ENCODE measurements at places on chromosomes 5 and 9.

DNA sequence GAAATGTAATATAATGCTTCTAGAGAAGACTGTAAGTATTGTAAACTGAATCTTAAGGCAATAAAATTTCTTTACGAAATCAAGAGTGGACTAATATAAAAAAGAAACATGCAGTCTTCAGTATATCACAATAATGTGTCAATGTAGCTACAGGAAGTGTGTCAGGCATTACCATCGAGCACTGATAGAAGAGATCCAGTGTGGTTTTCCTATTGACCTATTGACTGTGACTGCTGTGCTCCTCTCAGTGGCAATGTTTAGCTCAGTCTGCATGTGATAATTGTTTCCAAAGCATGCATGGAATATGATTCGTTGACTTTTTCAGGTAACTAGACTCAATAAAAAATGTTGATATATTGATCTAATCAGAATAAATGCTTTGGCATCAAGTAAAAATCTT, 20.3 kb upstream of the PCSK1 start:
- DNase-seq, result no peak

- no peak for DNase-seq
These were observed 137.3 kb downstream of the PHF2 start for GRCh38 chr9:93713716-93714115.

GRCh38 chr5:177355868-177356168, 1.9 kb upstream of the RGS14 start:
- no peak for DNase-seq

DNA sequence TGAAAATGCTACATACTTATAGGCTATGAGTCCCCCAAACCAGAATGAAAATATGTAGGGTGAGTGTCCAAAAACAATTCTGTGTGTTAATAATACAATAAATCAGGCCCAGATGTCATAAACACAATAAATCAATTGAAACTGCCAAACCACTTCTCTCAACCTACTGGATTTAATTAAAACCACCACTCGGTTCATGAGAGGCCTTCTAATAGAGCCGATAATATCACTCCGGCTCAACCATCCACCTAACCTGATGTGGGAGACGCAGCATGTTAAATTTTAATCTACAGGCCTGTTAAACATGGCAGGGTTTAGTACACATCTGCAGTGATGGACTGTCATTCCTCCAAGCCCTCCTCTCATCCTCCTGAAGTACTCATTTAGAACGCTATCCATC, 734.5 kb upstream of the ZNF608 start:
- DNase-seq, result no peak

- DNase-seq, result no peak
These were observed 2.9 kb downstream of the B4GALT1 start for GRCh38 chr9:33164138-33164809.

DNA sequence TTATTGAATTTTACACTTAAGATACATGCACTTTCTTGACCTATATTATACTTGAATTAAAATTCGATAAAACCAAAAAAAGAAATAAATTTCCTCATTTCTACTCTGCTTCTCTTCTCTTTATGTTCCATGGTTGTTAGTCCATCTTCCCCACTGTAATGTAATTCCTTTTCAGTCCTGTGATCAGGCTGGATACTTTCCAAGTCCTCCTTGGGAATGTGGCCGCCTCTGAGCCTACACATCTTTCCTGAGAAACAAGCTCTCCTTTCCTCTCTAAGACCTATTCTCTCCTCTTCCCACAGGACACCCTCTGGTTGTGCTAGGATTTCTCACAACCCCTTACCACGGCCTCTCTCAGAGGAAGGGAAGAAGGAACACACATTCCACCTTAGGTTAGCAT, 285.1 kb downstream of the DNAH5 start:
- no peak for DNase-seq

DNA sequence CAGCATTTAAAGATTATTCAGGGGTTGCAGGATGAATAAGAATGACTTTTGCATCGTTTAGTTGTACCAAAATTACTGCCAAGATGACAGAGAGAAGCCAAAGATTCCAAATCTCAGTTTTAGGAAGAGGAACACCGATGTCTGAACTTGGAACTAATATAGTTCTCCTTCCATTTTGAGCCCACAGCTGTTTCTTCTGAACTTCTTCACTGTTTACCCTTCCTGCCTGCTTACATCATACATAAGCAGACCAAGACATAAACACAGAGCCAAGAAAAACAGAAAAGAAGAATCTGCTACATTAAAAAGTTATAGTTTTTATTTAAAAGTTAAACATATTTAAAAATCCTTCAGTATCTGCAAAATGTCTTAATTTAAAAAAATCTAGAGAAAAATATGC, 146.9 kb upstream of the RAPGEF1 start:
- no peak for DNase-seq

DNA sequence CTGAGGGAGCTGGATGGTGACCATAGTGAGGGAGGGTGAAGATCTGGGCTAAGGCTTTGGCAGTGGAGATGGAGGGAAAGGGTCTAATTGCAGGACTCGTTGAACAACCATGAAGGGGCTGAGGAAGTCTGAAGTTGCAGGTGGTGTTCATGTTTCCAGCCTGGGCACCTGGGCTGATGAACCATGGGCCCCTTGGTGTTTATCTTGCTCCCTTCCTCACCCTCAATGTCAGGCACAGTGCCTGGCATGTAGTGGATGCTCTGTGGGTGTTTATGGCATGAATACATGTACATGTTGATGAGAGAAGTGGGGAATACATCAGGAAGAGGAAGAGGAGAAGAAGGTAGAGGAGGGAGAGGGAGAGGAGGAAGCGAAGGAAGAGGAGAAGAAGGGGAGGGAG, 31.3 kb upstream of the COL15A1 start:
- DNase-seq, result no peak

DNA sequence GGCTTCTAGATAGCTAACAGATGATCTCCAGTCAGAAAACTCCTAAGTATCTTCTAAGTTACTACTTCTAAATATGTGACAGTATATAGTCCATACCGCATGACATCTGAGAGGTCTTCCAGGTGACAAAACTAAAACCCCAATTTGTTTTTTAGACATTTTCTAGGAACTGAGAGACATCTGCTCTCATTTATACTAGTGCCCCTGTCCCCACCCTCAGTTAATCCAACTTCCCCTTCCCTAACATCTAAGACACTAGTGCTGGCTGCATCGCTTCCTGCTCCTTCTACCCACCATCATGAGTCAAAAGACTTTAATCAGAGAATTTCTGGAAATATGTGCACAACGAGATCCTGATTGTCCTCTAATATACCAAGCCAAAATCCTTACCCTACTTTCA, 37.9 kb downstream of the FBXW11 start:
- DNase-seq, result no peak

DNA sequence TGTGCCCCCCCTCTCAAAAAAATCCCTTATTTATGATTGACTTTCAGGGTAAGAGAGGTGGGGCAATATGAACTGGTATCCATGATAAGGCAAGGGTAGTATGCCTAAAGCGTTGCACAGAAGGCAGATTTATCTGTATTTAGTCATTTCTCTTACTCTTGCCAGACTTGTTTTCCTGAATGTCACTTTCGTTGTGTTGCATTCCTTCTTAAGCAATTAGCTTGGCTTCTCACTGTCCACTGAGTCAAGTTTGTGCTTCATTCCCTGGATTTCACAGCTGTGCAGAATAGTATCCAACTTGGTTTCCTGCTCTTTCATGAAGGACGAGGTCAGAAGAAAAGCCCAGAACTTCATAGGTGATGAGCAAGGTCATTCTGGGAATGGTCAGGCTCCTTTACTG, 301.5 kb upstream of the ACTBL2 start:
- no peak for DNase-seq

GRCh38 chr5:100595812-100596173, 60.6 kb downstream of the FAM174A start:
- DNase-seq, result no peak

GRCh38 chr5:7756453-7756852, 94.5 kb downstream of the CFAP90 start:
- DNase-seq, result no peak

GRCh38 chr5:110441035-110441434, 285.4 kb downstream of the TMEM232 start:
- DNase-seq, result no peak

DNA sequence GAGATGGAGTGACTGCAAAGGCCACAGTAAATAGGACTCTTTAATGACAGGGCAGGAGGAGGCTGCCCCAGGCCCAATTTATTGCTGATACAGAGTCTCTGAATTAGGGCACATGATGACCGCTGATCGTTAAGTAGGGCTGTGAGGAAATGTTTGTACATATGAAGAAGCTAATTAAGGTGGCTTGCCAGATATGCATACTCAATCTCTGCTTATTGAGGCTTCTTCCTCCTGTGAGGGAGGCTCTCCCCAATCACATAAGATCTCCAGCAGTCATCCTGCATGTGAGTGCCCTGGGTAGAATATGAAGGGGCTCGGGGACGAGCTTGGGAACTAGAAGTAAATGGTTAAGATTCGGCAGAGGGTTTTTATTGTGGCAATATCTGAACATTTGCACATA, 8.2 kb upstream of the CD180 start:
- no peak for DNase-seq

GRCh38 chr5:152527358-152528052, 122.4 kb upstream of the NMUR2 start:
- no peak for DNase-seq

DNA sequence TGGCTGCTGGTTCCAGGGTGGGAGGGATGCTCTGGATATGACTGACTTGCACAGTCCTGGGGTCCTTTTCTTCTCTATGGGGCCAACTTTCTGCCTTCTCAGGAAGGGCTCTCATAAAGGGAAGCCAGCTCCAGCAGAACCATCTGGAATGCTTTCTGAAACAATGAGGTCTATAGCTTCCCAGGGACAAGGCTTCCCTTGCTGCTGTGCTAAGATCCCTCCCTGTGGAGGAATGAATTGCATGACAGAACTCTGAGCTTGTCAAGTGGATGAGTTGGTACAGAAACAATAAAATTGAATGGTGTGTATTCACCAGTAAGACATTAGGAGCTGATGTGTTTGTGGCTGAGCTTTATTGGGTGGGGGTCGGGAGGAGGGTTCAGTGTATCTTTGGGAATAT, 19.8 kb downstream of the CKMT2 start:
- DNase-seq, result no peak

DNA sequence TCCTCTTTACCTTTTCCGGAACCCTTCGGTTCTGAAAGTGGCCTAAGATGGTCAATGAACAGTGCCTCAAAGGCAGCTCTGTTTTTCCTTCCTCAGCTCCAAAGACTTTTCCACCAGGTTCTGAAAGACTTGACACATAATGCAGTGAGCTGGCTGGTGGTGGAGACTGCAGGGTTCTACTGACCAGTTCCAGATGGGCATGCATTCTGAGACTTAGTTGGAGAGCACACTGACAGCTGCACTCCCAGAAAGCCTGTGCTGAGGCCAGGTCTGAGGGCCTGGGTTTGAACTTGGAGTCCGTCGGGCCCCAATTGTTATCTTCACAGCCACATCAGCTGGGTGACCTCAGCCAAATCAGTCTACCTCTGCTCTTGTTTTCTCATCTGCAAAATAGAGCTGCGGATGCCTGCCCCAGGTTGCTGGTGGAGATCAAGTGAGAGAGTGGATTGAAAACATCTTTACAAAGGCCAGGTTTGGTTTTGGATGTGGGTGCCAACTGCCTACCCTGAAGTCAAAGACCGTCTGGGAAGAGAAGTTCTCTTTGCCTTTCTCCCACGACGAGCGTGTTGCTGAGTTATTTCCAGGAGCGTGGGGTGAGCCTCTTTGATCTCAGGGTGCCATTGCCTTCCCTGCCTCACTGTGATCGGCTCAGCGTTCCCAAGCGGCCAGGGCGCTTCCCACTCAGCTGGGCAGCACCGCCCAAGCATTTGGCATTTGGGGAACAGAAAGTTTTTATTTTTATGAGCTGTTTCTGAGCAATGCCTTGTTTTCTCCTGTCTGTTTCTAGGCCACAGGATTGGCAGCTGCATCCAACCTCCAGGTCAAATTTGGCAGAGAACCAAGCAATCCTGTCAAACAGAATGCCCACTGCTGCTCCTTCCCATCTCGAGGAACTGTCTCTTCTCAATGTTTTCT, 54.9 kb downstream of the RAD23B start:
- no peak for DNase-seq

GRCh38 chr5:137278476-137278875, 220.7 kb downstream of the SPOCK1 start:
- DNase-seq, result no peak

GRCh38 chr9:27627188-27627564, 53.9 kb upstream of the C9orf72 start:
- no peak for DNase-seq

DNA sequence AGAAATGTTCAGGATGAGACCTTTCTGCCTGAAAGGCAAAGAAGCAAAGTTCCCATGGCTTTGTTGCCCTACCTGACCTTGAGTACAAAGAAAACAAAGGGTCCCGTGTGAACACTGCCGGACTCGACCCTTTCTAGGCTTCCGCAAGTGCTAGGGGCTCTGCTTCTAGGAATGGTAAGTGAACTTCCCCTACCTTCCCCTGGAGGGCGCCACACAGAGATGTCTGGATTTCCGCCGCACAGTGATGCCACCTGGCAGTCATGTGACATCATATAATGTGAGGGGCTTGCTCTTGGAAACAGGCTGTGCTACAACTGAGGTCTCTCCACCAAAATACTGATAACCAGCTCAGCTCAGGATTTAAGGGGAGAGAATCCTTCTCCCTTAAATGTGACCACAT, 56.6 kb downstream of the HSD17B3 start:
- no peak for DNase-seq

DNA sequence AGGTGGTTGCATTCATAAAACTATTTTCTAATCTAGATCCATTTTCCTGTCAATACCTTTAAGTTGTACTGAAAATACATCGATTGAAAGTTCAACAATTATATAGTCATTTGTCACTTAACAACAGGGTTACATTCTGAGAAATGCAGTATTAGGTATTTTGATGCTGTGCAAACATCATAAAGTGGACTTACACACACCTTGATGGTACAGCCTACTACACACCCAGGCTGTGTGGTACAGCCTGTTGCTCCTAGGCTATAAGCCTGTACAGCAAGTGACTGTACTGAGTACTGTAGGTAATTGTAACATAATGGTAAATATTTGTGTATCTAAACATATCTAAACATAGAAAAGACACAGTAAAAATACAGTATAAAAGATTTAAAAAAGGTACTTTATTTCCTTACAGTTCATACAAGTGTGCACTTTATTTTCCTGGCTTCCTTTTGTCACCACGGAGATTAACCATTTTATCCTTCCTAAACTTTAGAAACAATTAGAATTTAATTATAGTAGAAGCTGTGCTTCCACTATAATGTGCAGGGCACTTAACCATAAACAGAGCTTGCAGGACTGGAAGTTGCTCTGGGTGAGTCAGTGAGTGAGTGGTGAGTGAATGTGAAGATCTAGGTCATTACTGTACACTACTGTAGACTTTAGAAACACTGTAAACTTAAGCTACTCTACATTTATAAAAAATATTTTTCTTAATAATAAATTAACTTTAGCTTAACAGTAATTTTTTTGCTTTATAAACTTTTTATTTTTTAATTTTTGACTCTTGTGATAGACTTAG, 42.9 kb upstream of the MEF2C start:
- no peak for DNase-seq
